Cortex of kidney (tissue), 1 donor: ENCODE measurements at places on chromosomes 6 and 20.

GRCh38 chr6:154139892-154140291 is 100.9 kb downstream of the OPRM1 start:
- no peak for DNase-seq

- DNase-seq: no peak
Measured at GRCh38 chr6:16392010-16392409, 153.6 kb downstream of the GMPR start.

- DNase-seq: no peak
Measured at GRCh38 chr6:19368511-19368910, 468.7 kb upstream of the ID4 start.

- DNase-seq: no peak
Measured at GRCh38 chr20:34199183-34199582, 42.0 kb upstream of the ASIP start.

DNA sequence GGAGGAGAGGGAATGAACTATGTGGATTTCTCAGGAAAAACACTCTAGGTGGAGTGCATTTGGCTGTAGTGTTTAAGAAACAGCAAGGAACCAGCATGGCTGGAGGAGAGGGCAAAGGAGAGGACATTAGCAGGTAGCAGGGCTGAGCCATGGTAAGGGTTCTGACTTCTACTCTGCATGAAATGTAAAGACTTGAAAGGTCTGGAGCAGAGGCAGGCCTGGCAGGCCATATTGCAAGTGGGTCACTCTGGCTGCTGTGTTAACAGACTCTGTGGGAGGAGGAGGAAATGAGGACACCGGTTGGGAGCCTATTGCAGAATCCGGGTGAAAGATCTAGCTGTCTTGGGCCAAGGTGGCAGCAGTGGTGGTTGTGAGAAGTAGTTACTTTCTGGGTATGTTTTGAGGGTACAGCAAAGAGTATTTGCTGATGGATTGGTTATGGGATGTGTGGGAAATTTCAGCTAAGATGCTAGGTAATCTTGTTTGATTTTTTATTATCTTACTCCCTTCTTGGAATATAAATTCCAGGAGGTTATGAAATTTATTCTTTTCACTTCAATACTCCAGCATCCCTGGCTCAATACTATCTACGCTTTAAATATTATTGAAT is 115.9 kb upstream of the BCLAF1 start:
- no peak for DNase-seq

DNA sequence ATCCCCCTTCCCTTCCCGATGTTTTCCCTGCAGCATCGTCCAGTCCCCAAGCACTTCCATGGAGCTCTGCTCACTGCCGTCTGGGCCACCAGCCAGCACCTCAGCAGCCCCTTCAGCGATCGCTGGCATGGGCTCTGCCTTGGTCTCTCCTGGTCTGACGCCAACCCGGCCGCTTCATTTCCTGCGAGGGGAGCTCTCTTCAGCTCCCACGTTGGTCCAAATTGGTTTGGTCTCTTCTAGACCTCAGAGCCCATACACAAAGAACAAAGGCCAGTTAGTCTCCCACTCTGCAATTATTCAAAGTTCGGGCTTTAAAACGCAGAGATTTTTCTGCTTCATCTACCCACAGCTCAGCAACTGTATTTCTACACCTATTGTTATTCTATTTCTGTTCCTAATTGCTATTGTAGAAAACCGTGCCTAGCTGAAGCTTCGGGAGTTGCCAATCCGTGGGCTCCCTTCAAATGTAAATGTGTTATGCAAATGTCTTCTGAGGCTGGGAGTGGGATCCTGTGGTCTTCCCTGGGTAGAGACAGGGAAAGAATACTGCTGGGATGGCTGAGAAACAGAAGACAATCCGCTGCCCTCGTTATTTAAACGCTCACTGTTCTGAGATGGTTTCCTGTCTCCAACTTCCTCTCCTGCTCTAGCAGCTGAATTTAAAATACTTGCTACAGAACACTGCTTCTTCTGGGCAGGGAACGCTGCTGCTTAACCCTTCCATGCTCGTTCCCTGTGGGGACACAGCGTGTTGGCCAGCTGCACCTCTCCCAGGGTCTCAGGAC is 154.2 kb upstream of the QKI start:
- no peak for DNase-seq

GRCh38 chr6:90110971-90111370 is 185.7 kb downstream of the BACH2 start:
- no peak for DNase-seq

DNA sequence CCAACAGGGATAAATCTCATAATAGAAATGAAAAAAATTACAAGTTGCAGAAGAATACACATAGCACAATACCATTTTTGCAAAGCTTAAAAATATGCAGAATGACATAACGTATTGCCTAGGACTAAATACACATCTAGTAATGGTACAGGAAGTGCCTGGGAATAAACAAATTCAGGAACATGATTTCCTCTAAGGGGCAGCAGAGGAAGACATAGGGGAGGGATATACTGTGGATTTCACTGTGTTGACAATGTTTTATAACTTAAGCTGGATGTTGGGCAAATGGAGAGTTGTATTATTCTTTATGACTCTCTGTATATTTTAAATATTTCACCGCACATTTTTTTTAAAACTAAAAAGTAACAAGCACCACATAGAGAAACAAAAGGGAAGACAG is 5.6 kb upstream of the GLO1 start:
- DNase-seq: no peak

DNA sequence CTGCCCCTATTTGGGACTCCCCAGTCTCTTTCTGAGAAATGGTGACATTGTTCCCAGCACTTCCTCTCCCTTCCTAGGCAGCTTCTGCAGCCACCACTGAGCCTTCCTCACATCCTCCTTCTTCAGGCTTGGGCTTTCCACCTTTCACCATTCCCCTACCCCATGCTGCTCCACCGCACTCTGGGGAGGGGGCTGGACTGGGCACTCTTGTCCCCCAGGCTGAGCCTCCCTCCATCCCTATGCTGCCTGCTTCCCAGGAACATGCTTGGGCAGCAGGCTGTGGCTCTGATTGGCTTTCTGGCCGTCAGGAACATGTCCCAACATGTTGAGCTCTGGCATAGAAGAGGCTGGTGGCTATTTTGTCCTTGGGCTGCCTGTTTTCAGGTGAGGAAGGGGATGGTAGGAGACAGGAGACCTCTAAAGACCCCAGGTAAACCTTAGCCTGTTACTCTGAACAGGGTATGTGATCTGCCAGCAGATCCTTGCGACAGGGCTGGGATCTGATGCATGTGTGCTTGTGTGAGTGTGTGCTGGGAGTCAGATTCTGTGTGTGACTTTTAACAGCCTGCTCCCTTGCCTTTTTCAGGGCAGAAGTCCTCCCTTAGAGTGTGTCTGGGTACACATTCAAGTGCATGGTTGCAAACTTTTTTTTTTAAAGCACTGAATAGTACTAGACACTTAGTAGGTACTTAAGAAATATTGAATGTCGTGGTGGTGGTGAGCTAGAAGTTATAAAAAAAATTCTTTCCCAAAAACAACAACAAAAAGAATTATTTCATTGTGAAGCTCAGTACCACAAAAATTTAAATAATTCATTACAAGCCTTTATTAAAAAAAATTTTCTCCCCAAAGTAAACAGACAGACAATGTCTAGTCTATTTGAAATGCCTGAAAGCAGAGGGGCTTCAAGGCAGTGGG is 2.1 kb upstream of the CDKN1A start:
- no peak for DNase-seq

- no peak for DNase-seq
Measured at GRCh38 chr6:64990652-64991304, 716.2 kb downstream of the EYS start.

- no peak for DNase-seq
Measured at GRCh38 chr20:48019496-48019895, 234.2 kb upstream of the SULF2 start.

GRCh38 chr6:89073014-89073620 is 7.4 kb upstream of the PNRC1 start:
- no peak for DNase-seq
